ENCODE measurements at places on chromosomes 11 and 22.

DNA sequence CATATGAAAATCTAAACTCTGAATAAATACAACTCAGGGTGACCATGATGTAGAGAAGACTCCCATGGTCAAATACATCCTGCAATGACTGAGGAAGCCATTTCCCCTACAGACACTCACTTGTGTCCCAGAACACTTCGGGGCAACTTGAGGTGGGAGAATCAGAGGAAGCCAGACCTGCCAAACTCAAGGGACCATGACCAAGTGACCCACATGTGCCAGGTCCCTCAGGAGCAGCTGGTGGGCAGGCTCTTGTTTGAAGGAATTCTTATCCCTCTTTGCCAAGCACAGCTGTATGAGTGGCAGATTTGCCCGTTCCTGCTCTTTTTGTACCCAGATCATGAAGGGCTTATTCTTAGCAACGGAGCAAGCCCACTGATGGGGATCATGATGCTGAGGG, 17.8 kb downstream of the SPATA19 start:
- no peak for DNase-seq

DNA sequence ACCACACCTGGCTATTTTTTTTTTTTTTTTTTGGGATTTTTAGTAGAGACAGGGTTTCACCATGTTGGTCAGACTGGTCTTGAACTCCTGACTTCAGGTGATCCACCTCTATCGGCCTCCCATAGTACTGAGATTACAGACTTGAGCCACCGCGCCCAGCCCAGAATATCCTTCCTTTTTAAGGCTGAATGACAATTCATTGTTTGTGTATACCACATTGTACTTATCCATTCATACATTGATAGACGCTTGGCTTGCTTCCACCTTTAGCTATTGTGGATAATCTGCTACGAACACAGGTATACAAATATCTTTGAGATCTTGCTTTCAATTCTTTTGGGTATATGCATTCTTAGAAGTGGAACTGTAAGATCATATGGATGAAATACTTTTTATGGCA, 10.8 kb upstream of the RASSF10 start:
- no peak for DNase-seq

DNA sequence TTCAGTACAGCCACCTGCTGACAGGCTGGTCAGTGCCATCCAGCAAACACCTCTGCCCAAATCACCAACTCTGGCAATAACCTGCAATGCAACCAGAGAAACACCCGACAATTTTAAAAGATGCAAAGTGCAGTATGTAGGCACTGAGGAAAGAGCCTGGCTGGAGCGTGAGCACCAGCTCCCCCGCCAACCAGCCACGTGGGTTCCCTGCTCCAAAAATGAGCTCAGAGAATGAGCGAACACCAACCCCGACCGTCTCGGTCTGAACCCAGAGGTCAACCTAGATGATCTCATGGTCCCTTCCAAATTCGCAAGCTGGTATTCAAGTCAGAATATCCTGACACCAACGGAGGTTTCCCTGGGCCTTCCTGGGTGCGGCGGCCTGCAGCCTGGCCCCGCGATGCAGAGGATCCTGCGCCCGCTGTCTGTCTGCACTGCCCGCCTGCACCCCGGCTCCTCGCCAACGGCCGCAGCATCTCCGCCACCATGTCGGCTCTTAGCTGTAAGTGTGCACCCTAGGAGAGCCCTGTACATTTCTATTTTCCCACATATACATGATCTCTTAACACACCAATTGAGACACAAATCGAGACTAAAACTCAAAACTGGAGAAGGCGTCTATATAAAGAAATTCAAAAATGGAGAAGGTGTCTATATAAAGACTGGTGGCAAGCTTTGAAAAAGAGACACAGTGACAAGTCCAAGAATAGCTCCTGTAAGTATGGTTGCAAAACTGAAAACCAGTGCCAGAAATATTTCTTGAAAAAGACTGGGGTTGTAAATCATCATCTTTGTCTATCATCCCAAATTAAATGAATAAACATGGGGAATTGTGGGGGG, 22.8 kb downstream of the TMEM184B start:
- DNase-seq: no peak

- DNase-seq: no peak
Measured at GRCh38 chr11:35398881-35399280, 20.5 kb downstream of the SLC1A2 start.

DNA sequence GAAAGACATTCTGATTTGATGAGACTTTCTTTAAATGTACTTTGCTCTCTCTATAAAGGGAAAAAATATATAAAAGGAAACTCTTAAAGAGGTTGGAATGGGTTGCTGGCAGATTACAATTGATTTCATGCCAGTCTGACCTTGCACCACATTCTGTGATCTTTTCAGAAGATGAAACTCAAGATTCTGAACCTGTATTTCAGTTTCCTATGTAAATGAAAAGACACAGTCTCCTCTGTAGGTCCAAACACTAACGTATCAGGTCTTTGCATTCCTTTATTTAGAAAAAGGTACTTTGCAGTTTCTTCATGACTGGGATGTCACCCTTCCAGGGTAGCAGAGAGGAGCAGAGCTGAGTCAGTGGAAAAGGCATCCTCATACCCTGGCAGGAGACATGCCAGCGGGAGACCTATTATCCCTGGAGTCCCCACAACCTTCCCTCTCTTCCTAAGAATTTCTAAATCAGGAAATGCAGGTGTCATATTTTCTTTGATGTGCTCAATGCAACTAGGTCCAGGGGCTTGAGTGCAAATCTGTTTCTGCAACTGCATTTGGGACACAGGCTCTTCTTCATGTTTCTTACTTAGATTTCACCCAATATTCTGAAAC, 282.6 kb downstream of the CADM1 start:
- no peak for DNase-seq

- DNase-seq: no peak
Measured at GRCh38 chr11:15747671-15748070, 608.7 kb downstream of the SOX6 start.

DNA sequence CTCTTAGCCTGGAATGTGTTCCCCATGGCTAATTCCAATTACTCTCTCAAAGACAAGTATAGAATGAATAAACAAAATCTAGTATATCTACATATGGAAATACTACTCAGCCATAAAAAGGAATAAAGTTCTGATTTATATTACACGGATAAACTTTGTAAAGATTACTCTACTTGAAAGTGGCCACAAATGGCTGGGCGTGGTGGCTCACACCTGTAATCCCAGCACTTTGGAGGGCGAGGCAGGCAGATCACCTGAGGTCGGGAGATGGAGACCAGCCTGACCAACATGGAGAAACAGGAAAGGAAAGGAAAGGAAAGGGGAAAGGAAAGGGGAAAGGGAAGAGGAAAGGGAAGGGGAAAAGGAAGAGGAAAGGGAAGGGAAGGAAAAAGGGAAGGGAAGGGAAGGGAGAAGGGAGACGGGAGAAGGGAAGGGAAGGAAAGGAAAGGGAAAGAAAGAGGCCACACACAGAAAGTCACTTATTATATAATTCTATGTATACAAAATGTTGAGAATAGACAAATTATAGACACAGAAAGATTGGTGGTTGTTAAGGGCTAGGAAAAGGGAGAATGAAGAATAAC, 90.7 kb upstream of the CLNS1A start:
- no peak for DNase-seq

All from stimulated activated CD8-positive, alpha-beta memory T cell treated with anti-CD3 and anti-CD28 coated beads, Interleukin-2, amount 100 ng/mL, for 1 hour (primary cell).